ENCODE measurements at places on chromosomes 2 and 18.
A peak's percentile ranks its signal among the peaks of the same experiment; 100 is the strongest.

- no peak for DNase-seq
These were observed 62.0 kb downstream of the ODC1 start for GRCh38 chr2:10385933-10386773.

GRCh38 chr2:104859291-104859765, 5.4 kb downstream of the POU3F3 start:
- DNase-seq = no peak

DNA sequence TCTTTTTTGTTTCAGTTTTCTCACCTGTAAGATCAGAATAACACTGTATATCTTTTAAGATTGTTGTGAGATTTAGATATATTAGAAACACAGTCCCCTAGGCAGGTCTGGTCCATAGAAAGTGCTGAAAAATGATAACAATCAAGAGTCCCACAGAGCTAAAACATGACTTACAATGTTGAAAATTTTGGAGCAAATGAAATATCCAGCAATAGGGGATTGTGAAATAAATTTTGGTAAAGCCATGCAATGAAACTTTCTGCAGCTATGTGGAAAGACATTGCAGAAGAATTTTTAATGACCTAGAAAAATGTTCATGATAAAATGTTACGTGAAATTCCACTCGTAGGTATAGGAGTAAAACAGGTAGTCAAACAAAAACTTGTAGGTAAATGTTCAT, 127.6 kb upstream of the SERPINE2 start:
- no peak for DNase-seq

DNA sequence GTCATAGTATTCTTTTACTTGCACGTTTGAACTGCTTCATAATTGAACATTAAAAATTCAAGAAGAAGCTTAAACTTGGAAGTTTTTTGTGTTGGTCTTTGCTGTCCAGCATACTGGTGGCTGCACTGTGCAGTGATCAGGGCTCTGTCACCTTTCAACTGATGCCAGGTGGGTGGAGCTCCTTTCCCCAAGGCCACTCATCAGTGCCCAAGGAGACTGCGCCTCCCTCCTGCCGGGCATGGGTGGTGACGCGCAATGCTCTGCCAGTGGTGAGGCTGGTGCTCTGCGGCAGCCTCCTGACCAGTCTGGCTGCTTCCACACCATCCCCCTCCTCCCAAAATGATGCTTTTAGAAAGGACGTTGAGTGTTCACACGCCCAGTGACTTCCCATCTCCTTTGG, 16.0 kb upstream of the LDLRAD4 start:
- DNase-seq = no peak

- no peak for DNase-seq
These were observed 68.1 kb upstream of the DAPL1 start for GRCh38 chr2:158726911-158727592.

GRCh38 chr2:207505728-207506127, 24.0 kb upstream of the CREB1 start:
- DNase-seq = no peak

DNA sequence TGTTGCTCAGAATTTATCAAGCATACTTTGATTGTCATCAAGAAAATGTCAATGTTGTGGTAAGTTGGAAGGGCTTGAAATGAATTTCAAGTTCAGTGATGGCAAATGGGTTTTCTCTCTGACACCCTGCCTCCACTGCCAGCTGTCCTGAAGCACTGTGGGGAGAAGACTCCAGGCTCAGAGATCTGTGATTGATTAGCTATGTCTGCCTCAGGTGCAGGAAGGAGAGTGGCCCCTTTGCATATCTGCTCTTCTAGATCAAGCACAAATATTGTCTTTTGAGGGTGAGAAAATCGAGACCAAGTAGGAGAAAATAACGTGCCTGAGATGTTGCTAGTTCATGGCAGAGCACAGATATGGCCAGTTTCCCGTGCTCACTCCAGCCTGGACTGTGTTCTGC, 178.8 kb upstream of the GLI2 start:
- no peak for DNase-seq

- no peak for DNase-seq
These were observed 603.0 kb downstream of the FBXO15 start for GRCh38 chr18:73544617-73545016.

- DNase-seq = peak; percentile 9
These were observed 620 bp upstream of the SLC9A2 start for GRCh38 chr2:102618452-102619413.

DNA sequence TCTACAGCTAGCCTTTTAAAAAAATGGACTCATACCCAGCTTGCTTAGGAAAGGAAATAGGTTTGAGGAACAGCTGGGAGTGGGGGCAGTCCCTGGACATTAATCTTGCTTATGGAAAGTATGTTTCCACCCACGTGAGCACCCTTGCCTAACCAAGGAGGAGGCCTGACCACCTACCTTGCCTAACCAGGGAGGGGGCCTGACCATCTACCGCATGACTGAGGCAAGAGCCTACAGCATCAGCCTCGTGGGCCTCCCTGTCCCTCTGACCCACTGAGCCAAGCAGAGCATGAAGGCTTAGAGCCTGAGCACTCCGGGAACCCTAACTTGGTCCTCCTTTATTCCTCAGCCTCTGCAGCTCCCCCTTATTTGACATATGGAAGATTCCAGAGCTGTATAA, 20.2 kb downstream of the PRKAG3 start:
- no peak for DNase-seq

- no peak for DNase-seq
These were observed at the start of gene TCF4 for GRCh38 chr18:55588111-55588869. Gene TCF4 (minus strand): TSS chr18:55588192. CDS start chr18:55587116, 1,076 bp downstream.

- DNase-seq = no peak
These were observed 35.4 kb upstream of the EML4 start for GRCh38 chr2:42133771-42134195.

- DNase-seq = no peak
These were observed 38.4 kb downstream of the EIF4E2 start for GRCh38 chr2:232588680-232589585.

GRCh38 chr18:42048158-42048557, 93.1 kb downstream of the PIK3C3 start:
- no peak for DNase-seq

DNA sequence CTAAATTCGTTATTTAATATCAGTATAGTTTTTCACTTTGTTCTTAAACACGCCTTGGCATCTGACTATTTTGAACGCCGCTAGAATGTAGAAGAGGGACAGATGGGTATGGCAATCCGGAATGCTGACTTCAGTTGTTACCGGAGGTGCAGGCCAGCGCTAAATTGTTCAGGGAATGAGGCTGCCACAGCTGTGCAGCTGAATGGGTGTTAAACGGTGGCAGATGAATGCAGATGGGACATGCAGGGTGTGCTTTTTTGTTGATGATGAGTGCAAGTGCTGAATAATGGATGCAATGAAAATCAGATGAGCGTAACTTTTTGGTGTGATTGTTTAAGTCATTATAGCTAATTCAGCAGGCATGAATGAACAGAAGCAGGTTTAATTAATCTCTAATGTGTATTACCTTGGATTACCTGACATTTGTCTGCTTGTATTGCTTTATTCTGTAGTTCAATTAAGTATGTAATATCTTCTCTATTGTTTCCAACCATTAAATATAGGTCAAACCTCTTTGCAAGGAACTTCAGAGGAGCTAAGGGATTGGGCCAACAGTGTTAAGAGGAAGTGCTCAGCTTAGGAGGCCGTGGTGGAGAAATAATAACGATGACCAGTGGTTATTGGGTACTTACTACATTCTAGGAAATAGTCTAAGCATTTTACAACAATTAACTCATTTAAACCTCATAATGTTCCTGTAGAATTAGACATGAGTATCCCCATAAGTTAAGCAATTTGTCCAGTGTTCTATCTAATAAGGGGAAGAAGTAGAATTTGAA, 11.9 kb upstream of the CREG2 start:
- no peak for DNase-seq

GRCh38 chr2:163348857-163349380, 386.9 kb downstream of the FIGN start:
- DNase-seq = no peak

- no peak for DNase-seq
These were observed 311.6 kb downstream of the DSC3 start for GRCh38 chr18:30730915-30731314.

- DNase-seq = no peak
These were observed 281.5 kb downstream of the NEDD4L start for GRCh38 chr18:58325494-58325893.

- no peak for DNase-seq
These were observed 10.5 kb downstream of the SCTR start for GRCh38 chr2:119513832-119514231.

DNA sequence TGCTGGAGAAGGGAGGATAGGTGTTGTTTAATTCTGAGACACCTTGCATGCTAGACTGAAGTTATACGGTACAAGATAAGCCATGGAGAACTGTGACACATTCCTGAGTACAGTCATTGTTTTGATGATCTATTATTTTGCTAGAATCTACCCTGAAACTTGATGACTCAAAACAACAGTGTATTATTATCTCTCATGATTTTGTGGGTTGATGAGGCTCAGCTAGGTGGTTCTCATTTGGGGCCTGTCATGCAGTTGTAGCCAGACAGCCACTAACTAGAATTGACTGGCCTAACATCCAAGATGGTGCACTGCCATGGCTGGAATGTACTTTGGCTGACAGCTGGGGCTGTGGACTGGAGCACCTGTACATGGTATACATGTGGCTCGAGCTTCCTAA, 5.4 kb upstream of the IL1R1 start:
- DNase-seq = no peak

DNA sequence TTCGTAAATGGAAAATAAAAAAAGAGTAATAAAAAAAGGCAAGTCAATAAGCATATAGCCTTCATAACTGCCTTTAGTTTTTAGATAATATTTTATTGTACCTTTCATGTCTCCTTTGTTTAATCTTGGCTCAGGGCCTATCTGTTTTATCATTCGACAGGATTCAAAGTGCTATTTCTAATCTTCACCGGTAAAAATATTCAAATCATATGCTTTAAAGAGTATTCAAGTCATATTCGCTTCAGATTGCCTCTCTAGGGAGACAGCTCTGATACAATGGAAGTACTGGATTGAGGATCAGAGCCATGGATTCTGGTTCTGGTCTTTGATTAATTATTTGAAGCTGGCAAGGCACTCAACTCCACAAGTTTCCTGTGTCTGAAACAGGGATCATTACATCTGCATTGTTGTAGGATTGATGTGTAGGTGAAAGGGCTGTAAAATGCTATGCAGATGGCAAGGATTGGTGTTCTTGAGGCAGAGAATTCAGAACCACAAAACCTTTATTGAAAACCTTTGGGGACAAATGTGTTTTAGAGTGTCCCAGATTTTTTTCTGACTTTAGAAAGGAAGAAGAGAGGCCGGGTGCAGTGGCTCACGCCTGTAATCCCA, 84.3 kb upstream of the RAPH1 start:
- DNase-seq = no peak
